HCT116 (cell line): ENCODE measurements at places on chromosomes 3 and 15. TPM values are rescaled to one million over a fixed set of nuclear protein-coding genes. Genes with fewer than 3 reads are reported as not detected.

Gene SIDT1
- not detected for total RNA-seq

Gene CA12
- total RNA-seq, result 1.8 TPM

Gene EEF1AKMT4
- 10.5 TPM for total RNA-seq

Gene TUSC7
- total RNA-seq, result not detected

Gene TM6SF1
- not detected for total RNA-seq

Gene TTLL13
- 1.0 TPM for total RNA-seq

Gene GOLGA8S
- 0.15 TPM for total RNA-seq

Gene ANKRD63
- 0.89 TPM for total RNA-seq

Gene CTXN2
- not detected for total RNA-seq

Gene EPHA3
- not detected for total RNA-seq

Gene SLC24A5
- total RNA-seq, result not detected

Gene NEK10
- total RNA-seq, result 1.2 TPM

Gene SACM1L
- total RNA-seq, result 27.3 TPM

Gene GUCA1C
- total RNA-seq, result not detected

Gene ANKUB1
- not detected for total RNA-seq

Gene UROC1
- not detected for total RNA-seq

Gene MCCC1
- total RNA-seq, result 12.6 TPM

Gene ANAPC13
- total RNA-seq, result 35.7 TPM

Gene AHSG
- total RNA-seq, result 1.6 TPM

Gene ARGFX
- total RNA-seq, result not detected
